ENCODE measurements at places on chromosomes 2 and 18. TPM values are rescaled to one million over a fixed set of nuclear protein-coding genes. Genes with fewer than 3 reads are reported as not detected.

The CLIP4 gene
- total RNA-seq, result 52.3 TPM

GRCh38 chr18:9898792-9899549 is 13.2 kb downstream of the TXNDC2 start:
- DNase-seq, result no peak

- DNase-seq, result no peak
Observed at GRCh38 chr2:23625726-23626125, 240.7 kb downstream of the KLHL29 start.

DNA sequence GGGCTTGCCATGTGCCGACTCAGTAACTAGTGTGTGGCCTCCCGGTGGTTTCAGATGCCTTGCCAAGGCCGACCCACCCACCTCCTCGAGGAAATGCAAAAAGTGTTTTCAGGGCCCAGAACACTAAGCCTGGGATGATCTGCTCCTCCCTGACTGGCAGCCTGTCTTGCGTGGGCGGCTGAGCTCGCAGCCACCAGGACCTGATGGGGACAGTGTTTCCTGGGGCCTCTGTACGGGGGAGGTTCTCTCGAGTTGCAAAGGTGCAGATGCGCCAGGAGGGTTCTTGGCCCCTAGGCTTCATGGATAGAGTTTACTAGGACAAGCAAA is 85.2 kb downstream of the GLI2 start:
- DNase-seq, result peak; percentile 79

DNA sequence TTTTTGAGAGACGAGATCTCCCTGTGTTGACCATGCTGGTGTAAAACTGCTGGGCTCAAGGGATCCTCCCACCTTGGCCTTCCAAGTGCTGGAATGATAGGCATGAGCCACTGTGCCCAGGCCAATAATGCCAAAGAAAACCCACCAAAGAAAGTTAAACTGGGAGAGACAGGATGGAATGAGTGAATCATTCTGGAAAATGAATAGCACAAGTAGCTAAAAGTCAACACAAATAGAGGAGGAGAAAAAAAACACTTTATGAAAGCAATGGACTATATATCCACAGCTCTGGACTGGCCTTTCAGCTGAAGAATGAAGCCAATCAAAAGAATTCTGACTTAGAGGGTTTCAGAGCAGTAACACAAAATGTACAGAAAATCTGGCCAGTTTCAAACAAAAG is 23.9 kb downstream of the IAH1 start:
- DNase-seq, result no peak

All from aorta (tissue), 5 donors.